CMK (cell line): ENCODE measurements at places on chromosomes 1 and 21.

DNA sequence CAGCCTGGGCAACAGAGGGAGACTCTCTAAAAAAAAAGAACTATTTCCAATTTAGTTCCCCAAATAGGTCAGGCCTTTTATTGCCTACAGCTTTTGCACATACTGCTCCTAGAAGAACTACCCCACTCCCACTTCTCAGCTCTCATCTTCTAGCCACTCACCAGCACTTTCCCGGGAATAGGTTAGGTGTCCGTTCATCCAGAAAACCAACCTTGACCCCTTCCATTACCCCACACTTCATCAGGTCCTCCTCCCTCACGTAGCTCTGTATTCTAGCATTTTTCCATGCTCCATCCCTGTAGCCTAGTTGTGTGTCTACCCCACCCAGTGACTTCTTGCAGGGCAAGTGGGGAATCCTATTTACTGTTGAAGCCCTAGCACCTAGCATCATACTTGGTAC lies 42.6 kb downstream of the C8B start:
- no peak for DNase-seq

GRCh38 chr1:53946252-53947171 lies at the start of gene LRRC42:
Gene LRRC42, plus strand, starts transcription at chr1:53946350. Its CDS starts 5,650 bp downstream, at chr1:53952000.
- DNase-seq, result peak; percentile 68

DNA sequence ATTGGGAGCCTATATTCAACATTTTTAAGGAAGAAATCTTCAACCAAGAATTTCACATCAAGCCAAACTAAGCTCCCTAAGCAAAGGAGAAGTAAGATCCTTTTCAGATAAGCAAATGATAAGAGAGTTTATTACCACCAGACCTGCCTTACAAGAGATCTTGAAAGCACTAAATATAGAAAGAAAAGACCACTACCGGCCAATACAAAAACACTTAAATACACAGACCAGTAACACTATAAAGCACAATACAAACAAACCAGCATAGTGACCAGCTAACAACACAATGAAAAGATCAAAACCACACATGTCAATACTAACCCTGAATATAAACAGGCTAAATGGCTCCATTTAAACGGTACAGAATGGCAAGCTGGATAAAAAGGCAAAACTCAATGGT lies 165.4 kb downstream of the MRPL39 start:
- no peak for DNase-seq

DNA sequence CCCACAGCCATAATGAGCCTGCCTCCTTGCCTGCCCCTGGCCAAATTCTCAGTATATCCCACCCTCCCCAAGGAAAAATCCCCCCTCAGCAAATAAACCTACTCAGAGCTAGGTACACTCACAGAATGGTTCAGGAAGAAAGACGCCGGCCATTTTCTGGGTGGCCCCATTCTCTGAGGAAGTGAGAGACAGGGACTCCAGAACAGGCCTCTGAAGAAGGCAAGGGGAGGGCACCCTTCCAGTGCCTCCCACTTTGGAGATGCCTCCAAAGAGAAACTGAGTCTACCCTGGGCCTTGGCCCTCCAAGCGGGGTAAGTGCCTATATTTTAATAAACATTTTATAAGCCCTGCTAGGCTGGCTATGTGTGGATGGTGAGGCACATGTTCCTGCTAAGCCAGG lies 2.3 kb downstream of the PACC1 start:
- DNase-seq, result no peak

DNA sequence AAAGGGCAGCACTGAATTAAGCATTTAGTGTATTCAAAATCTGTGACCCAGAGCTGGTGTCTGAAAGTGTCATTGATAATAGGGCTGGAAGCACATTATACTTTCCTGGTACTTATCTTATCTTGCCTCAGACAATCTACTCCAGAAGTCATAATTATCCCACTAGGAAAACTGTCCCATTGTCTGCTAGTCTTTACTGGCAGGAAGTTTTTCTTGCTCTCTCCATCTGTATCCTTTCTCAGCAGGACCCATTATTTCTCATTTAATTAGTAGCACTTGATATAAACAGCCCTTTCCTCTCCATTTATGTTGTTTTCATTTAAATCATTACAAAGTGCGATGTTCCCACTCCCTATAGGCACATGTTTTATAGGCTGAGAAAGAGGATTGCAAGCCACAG lies 36.5 kb upstream of the BARHL2 start:
- no peak for DNase-seq

DNA sequence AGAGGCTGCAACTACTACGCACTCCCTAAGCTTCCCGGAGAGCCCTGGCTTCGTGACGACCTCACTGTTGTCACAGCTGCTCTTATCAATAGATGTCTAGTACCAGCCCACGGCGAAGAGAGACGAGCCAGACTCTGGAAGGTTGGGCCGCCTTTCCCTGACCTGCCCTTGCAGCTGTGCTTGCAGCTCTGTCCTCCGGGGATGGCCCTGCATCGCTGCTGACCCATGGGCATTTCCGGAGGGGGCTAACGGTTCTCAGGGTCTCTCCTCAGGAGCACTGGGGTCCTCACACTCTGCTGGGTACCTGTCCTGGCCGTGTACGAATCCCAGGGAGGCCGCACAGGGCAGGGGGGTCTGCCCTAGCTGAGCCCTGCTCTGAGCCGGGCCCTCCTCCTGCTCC lies 93.8 kb upstream of the COL6A1 start:
- no peak for DNase-seq

DNA sequence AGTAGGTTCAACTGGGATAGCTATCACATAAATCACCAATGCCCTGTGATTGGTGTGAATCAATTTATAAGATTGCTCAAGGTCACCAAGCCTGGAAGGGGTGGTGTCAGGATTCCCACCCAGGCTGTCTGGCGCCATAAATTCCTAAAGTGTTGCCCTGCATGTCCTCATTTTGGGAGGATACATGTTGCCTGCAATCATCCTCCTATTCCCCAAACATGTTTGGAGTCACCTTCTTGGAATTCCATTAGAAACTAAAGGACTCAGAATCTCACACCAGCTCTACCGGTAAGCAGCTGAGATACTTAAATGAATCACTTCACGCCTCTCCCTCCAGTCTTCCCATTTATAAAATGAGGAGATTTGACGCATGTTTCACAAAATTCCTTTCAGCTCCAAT lies 54.1 kb upstream of the SLC45A1 start:
- no peak for DNase-seq

DNA sequence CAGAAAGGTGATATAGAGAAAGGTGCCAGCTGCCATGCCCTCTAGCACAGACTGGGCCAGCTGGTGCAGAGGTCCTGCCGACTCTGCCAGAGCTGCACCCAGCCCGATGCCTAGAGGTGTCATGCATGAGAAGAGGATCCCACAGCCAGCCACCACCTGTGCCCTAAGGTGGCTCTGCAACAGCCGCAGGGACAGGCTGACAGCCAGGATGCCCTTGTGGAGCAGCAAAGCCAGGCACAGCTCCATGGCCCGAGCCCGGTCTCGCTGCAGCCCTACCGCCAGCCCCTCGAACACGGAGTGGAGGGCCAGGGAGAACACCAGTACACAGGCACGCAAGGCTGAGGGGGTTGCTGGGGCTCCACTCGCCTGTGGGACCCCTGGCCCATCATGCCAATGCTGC lies 1.8 kb upstream of the CRTC2 start:
- no peak for DNase-seq

- no peak for DNase-seq
Observed at GRCh38 chr1:239870194-239870593, 221.5 kb upstream of the FMN2 start.

DNA sequence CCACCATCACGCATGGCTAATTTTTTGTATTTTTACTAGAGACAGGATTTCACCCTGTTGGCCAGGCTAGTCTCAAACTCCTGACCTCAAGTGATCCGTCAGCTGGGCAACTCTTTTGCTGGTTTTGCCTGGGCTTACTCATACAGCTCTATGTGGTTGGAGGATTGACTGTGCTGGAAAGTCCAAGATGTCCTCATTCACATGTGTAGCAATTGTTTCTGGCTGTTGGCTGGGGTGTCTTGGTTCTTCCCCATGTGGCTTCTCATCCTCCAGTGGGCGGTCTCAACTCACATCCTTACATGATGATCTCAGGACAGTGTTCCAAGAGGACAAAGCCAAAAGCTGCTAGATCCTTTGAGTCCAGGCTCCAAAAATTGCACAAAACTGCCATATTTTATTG lies 53.3 kb downstream of the TEX35 start:
- DNase-seq, result no peak

DNA sequence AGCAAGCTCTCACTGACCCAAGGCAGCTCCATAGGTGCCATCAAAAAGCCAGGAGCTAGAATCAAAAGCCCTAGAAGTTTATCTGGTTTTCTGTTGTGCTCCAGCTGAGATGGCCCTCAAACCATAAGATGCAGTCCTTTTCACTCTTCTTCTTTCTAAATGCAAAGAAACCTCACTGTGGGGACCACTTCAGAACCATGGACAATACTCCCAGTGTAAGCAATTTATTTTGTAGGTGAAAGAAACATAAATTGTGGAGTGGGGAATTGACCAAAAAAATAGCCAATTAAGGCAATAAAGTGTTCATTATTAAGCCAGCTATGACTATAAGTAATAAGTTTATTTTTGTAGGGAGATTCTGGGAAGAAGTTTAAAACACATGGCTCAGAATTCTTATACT lies 1399.9 kb downstream of the PLA2G4A start:
- DNase-seq, result no peak

DNA sequence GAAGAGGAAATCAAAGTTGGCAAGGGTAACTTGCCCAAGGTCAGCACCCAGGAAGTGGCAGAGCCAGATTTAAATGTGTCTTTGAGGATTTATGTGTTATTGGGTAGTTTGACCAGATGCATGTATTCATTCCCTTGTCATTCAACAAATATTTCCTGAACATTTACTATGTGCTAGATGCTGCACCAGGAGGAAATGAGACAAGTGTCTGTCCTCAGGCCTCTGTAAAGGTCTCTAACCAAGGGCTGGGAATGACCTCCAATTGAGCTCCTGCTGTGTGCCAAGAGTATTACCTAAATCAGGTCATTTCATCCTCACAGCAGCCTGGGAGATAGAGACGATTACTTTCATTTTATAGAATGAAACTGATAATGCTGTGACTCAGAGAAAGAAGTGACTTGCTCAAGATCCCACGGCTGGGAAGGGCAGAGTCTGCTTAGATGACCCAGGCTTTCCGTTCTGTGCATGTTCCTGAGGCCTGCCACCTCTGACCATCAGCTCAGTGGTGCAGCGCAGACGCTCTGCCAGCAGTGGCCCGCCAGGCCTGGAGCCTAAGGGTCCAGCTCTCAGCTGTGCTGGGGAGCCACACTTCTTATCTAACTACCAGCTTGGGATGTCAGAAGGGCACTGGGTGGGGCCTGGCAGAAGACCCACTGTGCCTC lies 3.5 kb upstream of the TTC22 start:
- DNase-seq, result no peak

GRCh38 chr21:28252928-28253327 lies 739.7 kb downstream of the LTN1 start:
- DNase-seq, result no peak

DNA sequence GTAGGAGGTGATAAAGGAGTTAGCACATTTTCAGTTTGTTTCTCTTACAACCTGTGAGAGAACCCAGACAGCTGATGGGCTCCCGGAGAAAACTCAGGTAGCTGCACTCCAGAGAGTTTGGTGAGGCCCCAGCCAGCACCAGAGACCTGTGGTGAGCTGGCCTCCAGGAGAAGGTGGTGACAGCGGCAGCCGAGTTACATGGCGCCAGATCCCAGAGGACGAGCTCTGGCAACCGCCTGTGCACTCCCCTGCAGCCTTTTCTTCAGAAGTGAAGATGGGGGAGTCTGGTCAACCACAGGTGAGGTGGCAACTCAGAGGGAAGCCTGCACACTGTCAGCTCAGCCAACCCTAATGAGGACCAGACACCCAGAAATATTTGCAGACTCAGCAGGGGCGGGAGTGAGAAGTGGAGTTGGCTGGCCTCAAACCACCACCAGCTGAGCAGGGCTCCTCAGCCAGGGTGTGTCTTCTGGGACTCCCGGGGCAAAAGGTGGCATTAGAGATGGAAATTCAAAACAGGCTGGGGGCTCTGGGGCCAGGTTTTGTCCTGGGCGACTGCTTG lies 209.7 kb downstream of the SETD4 start:
- no peak for DNase-seq

GRCh38 chr1:78491451-78492071 lies 787 bp downstream of the PTGFR start:
- DNase-seq, result no peak

- no peak for DNase-seq
Observed at GRCh38 chr1:84847253-84848250, 45.5 kb downstream of the LPAR3 start.

- DNase-seq, result no peak
Observed at GRCh38 chr1:216961516-216961915, 238.3 kb upstream of the ESRRG start.

- DNase-seq, result no peak
Observed at GRCh38 chr1:244735876-244736561, 83.1 kb downstream of the DESI2 start.

DNA sequence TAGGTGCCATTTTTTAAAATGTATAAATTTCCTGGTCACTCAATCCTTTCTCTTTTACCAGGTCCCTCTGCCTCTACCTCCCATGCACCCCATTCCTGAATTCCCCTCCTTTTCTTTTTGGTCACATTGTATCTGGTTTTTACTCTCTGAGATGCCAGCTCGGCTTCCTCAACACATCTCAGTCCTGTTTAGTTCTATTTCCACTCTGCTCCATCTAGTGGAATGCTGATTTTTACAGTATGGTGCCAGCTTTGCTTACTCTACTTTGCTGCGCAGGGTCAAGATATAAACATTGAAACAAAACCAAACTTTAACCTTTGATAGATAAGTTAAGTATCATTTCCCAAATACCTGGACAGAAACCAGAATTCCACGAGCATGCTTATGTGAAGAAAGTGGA lies 96.0 kb downstream of the ESRRG start:
- DNase-seq, result no peak
